ENCODE measurements at places on chromosomes 11 and 22. TPM values are rescaled to one million over a fixed set of nuclear protein-coding genes. Genes with fewer than 3 reads are reported as not detected.

- no peak for DNase-seq
Observed at GRCh38 chr11:74773476-74773875, 24.8 kb downstream of the RNF169 start.

GRCh38 chr11:129067454-129067853 is 124.7 kb downstream of the ARHGAP32 start:
- DNase-seq, result no peak

GRCh38 chr22:47173535-47174021 is 411.1 kb downstream of the TBC1D22A start:
- no peak for DNase-seq

DNA sequence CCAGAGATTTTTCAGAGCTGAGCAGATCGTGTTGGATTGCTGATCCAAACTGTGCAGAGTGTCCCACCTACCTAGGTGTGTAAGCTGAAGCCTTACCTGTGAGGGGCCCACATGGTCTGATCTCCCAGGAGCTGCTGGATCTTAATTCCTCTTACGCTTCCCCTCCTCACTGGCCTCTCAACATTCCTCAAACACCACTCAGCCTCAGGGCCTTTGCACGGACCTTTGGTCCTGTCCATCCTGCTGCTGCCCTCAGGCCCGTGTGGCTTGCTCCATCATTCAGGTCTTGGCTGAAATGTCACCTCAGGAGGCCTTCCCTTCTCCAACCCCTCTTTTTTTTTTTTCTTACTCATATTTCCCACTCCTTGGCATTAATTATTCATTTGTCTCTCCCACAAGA is 21.1 kb upstream of the RAB1B start:
- DNase-seq, result no peak

ACRV1 gene
- total RNA-seq, result not detected

- DNase-seq, result no peak
Observed at GRCh38 chr11:37092487-37092886, 494.5 kb upstream of the RAG2 start.

DNA sequence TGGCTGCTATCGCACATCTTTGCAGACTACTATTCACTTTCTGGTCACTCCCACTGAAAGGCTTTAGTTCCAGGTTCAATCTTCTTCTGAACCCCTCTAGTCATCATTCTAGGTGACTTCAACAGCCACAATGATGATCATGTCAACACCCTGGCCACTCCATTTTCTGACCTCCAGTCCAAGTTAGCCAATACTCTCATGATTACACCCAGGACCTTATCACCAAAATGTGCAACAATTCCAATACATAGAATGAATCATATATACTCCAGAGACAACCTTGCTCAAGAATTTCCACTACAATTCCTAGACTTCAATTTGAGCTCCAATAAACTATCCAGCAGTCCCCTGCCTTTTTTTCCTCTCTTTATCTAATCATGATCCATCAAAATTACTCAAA is 70.7 kb downstream of the PAK1 start:
- no peak for DNase-seq
